ENCODE measurements at places on chromosomes 4 and X.

GRCh38 chrX:97060020-97060419 lies 176.3 kb downstream of the RPA4 start:
- no peak for DNase-seq

DNA sequence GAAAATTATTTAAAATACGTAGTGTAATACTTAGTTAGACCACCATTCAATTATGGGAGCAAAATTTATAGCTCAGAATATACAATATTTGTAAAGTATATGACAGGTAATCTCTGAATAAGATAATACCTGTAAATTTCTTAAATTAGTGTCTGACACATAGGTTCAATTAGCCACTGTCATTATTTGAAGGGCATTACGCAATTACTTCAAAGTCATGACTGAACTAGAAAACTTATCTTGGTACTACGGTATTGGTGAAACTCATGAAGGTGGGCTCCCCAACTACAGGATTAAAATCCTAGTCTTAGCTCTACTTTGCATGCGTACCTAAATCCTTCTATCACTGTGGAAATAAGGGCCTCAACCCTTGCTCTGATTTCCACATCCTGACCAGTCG lies 860.7 kb downstream of the PCDH19 start:
- no peak for DNase-seq

DNA sequence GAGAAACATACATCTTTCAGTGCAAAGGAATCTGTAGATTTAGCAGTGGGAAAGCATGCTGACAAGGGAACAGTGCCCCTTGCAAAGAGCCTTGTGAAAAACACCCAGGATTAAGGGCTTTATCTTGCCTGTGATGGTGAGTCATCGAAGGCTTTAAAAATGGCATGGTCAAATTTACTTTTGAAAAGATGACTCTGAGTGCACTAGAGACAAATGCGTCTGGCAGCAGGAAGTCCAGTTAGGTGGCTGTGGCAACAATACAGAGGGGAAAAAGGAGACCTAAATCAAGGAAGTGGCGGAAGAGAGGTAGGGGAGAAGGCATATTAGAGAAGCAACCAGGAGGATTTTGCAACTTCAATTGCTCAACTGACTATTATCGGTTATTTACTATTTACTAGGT lies 472.6 kb upstream of the CPEB2 start:
- DNase-seq = no peak

DNA sequence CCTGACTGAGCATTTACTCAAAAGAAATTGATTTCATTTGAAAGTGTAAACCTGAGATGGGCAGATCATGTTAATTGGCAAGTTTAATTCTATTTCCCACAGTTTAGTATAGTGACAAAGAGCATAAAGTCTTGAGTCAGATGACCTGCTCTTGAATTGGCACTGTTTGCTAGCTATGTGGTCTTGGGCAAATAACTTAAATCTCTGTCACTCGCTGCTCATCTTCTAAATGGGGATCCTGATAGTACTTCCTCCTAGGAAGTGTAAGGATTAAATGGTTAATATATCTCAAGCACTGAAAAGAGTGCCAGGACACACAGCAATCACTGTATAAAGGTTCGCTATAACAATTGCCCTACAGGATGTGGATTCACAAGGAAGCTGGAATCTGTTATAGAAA lies 242.8 kb upstream of the JADE1 start:
- no peak for DNase-seq

DNA sequence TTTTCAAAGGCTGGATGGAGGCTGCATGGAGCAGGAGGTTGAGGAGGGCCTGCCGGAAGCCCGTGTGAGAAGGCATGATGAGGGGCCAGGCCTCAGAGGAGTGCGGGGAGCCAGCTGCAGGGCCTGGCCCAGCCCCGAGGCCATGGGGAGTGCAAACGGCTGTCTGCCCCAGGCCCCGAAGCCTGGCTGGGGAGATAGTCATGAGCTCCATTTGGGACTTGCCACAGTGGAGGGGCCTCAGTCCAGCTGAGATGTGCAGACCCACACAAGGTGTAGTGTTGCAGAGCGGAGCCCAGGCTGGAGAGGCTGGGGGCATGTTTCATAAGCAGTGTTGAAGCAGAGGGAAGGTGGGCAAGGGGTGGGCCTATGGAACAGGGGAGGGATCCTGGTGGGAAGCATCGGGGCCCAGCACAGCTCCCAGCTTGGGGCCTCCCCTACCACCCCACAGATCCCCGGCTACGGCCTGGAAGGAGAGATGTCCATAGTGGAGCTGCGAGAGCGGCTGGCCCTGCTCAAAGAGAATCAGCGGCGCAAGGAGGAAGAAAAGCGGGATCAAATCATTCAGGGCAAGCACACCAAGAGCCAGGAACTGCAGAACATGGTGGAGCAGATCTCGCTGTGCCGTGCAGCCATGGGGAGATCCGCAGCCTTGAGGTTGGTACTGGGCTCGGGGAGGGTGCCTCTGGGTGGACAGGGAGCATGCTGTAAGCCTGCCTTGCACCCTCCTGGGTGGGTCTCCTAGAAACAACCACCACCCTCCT lies 9.1 kb upstream of the RNF4 start:
- no peak for DNase-seq

DNA sequence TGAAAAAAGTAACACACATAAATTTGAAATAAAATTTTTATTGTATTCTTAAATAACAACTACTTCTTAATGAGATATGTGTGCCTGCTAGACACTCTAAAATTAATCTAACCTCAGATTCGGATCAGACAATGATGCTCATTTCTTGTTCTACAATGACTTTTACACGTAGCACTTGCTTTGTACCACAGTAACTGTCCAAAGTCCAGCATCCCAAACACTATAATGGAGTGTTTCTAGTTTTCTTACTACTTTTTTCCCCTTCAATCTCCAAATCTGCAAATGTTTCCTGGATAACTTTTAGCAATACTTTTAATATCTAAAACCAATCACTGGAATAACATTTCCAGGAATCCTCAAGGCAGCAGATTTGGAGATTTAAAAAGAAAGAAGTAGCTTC lies 75.9 kb downstream of the ADGRA3 start:
- DNase-seq = no peak

DNA sequence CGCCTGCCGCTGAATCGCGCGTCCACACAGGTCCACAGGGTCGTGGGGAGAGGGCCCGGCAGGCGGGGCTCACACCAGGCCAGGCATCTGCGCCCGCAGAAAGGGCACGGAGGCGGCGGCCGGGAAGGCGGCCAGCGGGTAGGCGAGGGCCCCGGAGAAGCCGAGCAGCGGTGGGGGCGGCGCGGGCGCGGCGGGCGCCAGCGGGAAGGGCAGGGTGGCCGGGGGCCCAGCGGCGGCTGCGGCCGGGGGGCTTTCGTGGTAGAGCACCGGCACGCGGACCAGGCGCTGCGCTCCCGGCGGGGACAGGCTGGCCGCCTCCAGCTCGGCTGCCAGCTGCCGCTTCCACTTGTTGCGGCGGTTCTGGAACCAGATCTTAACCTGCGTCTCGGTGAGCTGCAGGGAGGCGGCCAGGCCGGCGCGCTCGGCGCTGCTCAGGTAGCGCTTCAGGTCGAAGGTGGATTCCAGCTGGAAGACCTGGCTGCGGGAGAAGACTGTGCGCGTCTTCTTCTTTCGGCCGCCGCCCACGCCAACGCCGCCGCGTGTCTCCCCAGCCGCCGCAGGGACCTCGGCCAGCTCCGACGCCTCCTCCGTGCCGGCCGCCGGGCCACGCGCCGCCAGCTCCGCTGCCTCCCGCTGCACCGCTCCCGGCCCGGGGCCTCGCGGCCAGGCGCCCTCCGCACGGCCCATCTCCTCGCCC lies 3.9 kb downstream of the HMX1 start:
- DNase-seq = no peak

GRCh38 chr4:41132055-41132683 lies 82.2 kb downstream of the APBB2 start:
- DNase-seq = no peak

DNA sequence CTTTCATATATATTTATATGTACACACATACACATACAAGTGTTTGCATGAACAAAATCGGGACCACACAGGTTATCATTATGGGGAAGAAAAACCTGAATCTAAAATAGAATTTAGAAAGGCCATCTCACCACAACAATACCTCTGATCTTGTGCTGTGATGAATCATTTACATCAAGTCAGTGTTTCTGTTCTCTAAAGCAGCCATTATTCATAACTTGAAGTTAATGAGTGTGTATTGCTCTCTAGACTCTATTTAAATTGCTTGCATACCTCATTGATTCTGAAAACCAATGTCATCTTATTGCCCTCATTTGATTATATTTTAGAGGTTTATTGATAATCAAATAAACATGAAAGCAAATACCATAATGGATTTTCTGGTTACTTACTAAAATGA lies 71.6 kb downstream of the FAM114A1 start:
- no peak for DNase-seq

DNA sequence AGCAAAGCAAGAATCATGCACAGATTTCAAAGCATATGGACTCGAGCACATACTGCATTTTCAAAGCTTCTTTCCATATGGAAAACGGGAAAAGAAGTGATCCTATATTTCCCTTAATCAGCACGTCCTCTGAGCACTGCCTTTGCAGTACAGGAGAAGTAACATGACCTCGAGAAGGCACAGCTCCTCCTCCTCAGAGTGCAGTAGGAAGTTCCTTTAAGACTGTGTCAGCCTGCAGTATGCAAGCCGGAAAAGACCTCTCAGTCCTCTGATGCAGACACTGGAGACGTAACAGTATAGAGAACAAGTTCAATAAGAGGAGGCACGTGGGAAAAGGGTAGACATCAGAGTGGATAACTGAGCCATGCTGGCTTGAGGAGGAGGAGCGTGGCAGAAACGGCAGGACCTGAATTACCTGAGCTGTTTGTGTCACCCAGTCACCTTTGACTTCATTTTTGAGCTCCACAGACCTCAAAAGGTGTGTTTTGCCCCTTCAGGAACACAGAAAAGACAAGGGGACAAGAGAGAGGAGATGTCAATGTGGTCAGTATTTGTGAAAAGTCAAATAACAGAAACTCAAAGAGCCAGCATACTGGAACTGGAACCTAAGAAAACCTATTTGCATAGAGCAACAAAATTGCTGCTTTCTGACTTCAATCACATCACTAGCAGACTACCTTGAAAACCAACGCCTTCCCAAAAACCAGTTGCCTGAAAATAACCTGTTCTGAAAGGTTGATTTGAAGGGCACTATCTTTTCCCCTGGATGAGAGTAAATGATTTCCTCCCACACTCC lies 20.8 kb downstream of the IRF2 start:
- no peak for DNase-seq

DNA sequence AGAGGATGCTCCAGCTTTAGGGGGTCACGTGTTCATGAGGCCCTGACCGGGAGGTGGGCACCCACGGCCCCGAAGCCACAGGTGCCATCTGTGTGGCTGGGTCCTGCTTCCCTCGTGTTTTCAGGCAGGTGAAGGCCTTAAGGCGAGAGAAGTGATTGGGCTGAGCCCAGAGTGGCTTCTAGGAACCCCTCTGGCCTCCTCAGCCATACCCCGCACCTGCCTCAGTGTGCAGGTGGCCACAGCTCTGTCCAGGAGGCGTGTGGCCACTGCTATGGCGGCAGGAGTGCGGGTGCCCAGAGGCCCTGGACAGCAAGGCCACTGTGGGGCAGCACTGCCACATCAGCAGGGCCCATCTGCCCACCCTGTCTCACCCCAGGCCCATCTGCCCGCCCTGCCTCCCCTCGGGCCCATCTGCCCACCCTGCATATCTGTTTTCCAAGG lies 25.0 kb downstream of the NKX1-1 start:
- DNase-seq = no peak

GRCh38 chrX:13414006-13414647 lies 94.3 kb upstream of the ATXN3L start:
- DNase-seq = no peak

DNA sequence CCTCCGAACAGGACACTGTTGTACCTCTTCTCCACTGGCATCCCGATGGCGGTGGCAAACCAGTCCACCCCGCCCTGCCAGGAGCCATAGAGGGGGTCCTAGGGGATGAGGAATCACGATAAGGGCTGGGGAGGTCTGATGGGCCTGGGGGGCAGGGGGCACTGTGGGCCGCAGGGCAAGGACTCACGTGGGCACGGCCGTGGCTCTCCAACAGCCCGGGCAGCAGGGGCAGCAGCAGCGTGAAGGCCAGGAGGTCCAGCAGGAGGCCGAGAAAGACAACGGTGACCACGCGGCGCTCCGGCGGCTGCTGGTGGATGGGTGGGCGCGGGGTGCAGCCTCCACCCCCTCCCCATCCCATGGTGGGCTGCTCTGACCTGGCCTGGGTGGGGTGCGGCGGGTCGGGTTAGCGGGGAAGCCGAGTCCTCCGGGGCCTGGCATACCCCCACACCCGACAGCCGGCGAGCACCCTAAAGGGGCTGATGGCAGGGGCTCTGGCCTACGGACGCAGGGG lies 29.6 kb downstream of the NOP14 start:
- DNase-seq = no peak

DNA sequence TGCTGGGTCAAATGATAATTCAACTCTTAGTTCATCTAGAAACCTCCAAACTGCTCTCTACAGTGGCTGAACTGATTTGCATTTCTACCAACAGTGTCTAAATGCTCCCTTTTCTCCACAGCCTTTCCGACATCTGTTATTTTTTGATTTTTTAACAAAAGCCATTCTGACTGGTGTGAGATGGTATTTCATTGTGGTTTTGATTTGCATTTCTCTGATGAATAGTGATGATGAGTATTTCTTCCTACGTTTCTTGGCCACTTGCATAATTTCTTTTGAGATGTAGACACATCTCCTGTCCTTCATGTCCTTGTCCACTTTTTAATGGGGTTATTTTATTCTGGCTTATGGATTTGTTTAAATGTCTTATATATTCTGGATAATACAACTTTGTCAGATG lies 298.2 kb upstream of the ARSJ start:
- peak; percentile 29 for DNase-seq

- DNase-seq = no peak
Measured at GRCh38 chr4:163606896-163607691, 112.6 kb downstream of the TMA16 start.

DNA sequence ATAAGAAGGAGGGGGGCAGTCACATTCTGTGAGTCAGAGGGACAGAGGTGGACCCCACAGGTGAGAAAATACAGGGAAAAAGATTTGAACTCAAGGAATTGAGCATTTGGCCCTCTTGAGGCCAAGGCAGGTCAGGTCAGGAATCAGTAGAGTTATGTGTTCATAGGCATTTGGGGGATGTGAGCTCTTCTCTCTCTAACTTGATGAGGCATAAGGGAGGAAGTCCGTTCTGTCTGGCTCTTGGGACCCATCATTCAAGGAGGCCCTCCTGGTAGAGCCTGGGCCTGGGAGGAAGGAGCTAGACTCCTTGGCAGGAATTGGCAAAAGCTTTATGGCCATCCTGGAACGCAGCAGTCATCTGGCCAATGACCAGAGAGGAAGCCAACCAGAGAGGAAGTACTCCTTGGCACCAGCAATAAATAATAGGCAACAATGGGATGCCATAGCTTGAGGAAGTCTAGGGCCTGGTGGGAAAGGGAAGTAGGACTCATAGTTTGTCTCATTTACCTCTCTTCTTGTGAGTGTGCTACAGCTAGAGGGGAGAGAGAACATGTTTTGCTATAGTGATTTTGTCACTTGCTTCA lies 53.0 kb downstream of the MSN start:
- no peak for DNase-seq

- no peak for DNase-seq
Measured at GRCh38 chr4:131509521-131509920, 1639.6 kb upstream of the PCDH10 start.

DNA sequence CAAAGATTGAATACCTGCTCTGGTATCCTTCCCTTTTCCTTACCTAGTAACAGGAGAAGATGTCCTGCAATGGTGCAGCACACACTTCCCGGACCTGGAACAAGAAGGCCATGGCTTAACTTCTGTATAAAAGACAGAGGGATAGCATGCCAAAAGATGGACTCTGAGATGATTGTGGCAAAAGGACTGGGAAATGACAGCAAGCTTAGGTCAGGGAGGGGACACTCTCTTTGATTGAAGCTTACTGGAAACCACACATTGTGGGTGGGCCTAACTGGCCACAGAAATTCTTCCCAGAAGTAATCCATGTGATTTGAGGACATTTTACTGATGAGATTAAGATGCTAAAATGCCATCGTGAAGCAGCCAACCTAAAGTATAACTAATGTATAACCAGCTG lies 71.0 kb upstream of the OTUD4 start:
- DNase-seq = no peak

All from AG09309 (cell line).